ENCODE measurements at places on chromosomes 11 and 22.

DNA sequence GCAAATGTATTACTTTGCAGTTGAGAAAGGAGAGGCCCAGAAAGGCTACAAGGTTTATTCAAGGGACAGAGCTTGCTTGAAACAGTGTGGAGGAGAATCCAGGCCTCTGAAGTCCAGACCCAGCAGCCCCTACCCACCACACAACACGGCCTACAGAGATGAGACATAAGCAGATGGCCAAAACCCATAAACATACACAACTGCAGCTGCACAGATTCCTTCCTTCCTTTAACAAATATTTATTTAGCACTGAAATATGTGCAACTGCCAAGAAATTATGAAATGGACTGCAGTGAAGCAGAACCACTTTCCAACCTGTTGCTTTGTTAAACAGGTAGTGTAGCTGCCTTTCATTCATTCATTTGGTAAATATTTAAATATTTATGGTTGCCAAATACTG lies 122.3 kb downstream of the SPATA19 start:
- DNase-seq = peak; percentile 92

GRCh38 chr11:72636376-72636775 lies 37.8 kb downstream of the PDE2A start:
- no peak for DNase-seq

DNA sequence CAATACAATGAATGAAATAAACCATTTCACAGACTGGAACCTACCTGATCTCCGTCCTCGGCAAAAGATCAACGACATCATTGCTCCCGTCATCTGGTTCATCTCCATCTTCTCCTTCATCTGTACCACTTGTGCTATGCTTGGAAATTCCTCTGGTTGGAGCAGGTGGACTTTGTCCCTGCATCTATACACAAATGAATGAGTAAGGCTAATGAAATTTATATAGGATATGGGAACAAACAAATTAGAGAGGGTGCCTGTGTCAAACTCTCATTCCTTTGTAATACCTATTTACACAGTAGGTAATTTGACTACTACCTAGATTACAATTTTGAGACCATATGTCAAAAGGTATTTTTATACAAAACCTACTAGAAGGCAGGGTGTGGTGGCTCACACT lies 59.4 kb downstream of the F2 start:
- DNase-seq = no peak

GRCh38 chr11:134664447-134665187 lies 252.6 kb upstream of the B3GAT1 start:
- DNase-seq = no peak

GRCh38 chr11:126624506-126624905 lies 269.0 kb downstream of the ST3GAL4 start:
- no peak for DNase-seq

- no peak for DNase-seq
Observed at GRCh38 chr22:39101226-39101625, 4.2 kb downstream of the APOBEC3H start.

DNA sequence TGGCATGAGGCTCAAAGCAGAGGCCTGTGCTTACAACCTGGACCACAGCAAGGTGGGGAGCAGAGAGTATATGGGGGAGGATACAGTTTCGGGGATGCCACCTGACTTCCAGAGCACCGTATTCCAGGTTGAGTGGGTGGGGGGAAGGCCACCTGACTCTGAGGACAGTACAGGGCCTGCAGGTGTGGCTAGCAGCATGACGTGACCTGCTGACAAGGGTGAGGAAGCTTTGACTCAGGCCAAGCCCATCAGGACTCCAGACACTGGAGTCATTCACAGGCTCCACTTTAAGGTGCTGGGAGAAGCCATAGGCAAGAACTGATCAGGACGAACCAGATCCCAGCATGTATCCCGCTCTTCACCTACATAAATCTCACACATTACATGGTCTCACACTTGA lies 34.6 kb upstream of the CRTAM start:
- no peak for DNase-seq

- DNase-seq = no peak
Observed at GRCh38 chr11:103631841-103632240, 404.6 kb upstream of the DDI1 start.

DNA sequence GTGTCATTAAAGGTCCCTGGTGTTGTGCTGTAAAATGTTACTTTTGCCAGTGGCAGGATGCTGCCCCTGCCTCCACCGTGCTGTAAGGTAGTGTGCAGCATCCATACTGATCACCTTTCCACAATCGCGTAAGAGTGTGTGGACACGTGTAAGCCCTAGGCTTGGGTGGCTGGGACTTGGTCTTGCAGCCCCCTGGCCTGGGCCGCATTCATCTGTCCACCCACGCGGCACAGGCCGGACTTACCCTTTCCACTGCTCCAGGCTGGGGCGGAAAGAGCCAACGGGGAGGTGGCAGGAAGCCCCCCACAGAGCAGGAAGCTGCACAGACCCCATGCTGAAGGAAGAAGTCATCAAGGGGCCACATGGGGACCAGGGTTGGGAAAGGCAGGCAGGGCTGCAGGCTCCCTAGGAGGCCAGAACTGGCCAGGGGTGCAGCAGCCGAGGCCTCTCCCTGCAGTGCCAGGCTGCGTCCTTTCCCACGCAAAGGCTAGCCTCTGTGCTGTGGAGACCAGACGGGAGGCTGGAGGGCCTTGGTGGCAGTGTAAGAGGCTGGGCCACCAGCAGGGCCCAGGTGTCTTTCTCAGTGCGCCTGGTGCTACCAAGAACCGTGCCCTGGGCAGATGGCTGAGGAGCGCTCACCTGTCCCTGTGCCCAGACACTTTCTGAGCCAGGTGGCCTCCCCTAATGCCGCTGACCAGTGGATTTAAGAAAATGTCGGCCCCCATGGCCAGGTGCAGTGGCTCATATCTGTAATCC lies 11.7 kb upstream of the TMEM191C start:
- DNase-seq = no peak

DNA sequence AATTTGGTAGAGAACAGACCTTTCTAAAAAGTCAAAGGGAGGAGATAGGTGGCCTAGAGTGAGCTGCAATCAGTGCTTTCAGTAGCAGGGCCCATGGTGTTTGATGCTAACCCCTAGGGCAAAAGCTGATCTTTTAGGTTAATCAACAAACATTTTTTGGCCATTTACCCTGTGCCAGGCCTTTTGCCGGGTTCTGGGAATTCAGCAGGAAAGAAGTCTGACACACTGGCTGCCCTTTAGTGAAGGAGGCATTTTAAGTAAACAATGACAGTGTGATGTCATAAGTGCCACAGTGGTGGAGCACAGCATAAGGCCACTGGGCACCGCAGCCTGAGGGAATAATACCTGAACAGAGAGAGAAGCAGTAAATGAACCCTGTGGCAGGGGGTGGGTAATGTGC lies 29.0 kb downstream of the C22orf31 start:
- DNase-seq = no peak

DNA sequence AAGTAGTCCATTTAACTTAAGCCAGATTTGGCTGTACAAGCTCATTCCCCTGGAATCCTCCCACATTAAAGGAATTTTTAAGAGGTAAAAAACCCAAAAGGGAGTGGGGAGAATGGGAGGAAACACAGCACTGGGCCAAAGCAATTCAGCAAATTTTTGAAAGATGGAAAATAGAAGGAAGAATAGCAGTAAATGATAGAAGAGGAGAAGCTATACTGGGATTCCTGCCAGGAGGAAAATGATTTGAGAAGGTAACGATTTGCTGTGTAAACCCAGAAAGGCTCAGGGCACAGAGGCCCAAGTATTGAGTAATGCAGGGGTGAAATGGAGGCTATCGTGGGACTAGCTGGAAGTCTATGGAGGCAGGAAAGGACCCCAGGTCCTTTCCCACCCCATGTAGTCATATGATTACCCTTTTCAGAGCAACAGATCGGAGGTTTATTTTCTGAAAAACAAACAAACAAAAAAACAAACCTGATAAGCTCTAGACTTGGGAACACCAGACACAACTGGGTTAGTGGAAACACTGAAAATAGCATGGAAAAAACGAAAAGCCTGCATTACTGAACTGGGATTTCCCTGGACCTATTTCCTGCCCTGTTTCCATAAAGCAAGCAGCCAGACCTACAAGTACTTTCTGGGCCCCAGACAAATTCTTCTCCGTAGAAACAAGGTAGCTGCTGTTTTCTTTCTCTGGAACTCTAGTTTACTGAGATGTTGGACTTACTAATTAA lies 140.0 kb downstream of the SWAP70 start:
- no peak for DNase-seq

DNA sequence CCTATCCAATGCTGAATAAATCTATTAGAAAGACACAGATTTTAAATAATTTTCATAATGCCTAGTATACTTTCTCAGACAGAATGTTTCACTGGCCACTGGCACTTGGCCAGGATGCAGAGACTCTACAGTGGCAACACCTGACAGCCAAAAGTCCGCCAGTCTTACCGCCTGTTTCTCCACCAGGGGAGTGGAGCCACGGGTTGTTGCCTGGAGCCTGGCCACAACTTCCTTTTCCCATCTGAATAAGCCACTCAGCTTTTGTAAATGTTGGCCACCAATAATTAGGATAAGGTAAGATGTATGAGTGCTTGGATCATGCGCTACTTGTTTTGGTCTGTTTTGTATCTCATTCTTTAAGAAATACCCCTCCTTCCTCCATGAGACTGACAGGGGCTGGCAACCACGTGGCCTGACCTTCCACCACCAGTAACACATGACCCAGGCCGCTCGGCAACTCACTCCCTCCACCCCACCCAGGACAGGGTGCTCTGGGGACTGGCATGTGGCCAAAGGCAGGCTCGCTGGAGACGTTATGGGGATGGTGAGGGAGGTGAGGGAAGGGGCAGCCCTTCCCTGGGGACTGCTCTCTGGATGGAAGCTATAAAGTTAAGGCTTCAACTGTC lies 93.0 kb upstream of the BID start:
- no peak for DNase-seq

- DNase-seq = no peak
Observed at GRCh38 chr11:36023922-36024321, 80.1 kb downstream of the LDLRAD3 start.

DNA sequence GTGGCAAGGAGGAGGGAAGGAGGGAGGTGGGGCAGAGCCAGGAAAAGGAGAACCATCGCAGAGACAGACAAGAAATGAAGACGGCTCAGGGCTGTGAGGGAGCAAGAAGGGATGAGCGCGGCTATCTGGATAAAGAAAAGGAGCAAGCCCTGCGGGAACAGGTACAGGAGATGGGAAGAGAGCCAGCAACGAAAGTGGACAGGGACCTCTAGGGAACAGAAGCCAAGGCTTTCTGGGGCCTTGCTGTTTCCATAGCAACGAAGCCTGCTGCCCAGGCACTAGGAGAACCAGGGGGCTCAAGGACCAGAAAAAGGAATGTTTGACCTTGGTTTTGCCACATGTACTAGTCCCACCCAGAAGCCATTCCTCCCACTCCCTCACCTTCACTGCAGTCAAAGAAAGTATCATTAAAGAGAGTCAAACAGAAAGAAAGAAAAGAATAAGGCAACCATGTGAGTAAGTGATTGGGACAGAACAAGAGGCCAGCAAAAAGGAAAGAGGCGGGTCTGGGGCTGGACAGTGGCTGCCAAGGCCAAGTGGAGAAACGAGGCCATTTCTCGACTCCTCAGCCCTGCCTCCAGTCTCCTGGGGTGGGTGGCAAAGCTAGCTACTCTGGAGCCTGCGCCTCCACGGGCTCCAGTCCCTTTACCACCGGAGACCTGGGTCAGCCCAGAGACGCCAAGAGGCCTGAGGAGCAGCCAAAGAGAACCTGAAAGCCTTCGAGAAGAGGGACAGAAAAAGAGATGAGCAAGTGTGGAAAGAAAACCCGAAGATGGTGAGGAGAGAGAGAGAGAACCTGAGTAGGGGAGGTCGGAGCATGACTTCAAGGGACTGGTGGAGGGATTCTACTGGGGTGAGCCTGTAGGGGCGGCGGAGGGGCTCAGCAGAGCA lies 35.1 kb downstream of the NRXN2 start:
- no peak for DNase-seq

- no peak for DNase-seq
Observed at GRCh38 chr22:44385781-44386180, 73.0 kb upstream of the SHISAL1 start.

- DNase-seq = no peak
Observed at GRCh38 chr11:73269459-73270015, 2.6 kb upstream of the P2RY6 start.

GRCh38 chr11:78840200-78840599 lies 265.5 kb upstream of the NARS2 start:
- DNase-seq = no peak

DNA sequence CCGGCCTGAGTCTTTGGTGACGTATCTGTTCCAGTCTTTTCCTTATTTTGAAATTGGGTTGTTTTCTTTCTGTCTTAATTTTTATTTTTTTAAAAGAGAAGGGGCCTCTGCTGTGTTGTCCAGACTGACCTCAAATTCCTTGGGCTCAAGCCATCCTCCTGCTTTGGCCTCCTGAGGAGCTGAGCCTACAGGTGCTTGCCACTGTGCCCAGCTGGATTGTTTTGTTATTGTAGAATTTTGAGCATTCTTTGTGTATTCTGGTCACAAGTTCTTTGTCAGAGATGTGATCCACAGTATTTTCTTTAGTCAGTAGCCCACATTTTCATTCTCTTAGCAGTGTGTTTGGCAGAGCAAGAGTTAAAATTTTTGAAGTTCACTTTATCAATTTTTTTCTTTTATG lies 100.1 kb downstream of the ATXN10 start:
- no peak for DNase-seq

- DNase-seq = no peak
Observed at GRCh38 chr11:100151944-100152343, 535.1 kb upstream of the ARHGAP42 start.

DNA sequence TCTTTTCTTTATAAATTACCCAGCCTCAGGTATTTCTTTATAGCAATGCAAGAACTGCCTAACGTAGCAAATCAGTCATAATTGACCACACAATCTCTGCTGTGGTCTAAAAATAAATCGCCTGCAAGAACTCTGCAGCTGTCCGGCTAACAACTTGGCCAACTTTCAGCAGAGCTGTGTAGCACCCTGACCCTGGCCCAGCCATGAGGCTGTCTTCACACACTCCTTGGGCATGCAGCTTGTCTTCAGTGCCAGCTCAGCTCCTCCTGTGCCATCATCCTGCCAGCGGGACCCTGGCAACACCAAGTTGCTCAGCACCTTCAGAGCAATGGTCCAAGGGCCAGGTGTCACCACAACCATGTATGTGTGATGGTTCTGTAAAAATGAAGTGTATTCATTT lies 355.6 kb downstream of the OPCML start:
- DNase-seq = no peak

DNA sequence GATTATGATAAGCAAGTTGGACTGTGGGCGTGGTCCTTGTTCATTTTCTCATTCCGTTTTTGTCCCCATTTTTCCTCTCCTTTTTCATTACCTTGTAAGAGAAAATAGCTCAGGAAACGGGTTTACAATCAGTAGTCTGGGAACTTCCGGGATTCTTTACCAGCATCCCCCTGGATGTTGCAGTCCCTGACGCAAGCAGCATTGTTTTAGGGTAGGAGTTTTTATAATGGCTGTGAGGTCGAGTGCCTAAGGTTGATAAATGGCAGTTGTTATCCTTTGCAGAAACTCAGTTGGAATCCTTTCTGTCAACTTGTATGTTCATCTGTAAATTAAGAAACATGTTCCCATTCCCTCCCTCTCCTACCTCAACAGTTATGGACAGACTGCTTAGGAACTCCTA lies 68.3 kb downstream of the ARHGEF12 start:
- DNase-seq = no peak
